ENCODE measurements at places on chromosomes 2 and 18.

DNA sequence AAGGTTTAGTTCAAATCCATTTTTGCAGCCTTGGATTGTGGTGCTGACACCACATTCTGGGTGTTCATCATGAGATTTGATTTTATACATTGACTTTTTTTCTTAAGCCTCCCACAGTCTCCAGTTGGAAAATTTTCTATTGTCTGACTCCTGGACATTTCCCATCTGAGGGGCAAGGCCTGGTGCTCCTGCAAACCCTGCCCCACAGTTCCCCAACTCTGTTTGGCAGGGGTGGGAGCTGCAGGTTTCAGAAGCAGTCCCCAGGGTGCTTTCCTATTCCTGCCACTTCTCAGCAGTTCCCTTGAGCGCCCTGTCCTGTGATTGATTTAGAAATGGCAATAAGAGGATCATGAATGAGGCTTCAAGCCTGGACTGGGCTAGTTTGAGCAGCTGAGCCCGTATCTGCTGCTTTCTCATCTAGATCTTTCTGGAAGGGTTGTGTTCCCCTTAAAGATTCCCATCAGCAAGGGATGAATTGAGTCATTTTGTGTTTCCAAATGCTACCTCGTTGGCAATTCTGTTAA is 77.0 kb downstream of the CIB4 start:
- no peak overlapping the region for H3K4me3 ChIP-seq
- no peaks in the 10 kb centered on the region for H3K36me3 ChIP-seq
- no peaks in the 10 kb centered on the region for H3K4me1 ChIP-seq
- H3K27ac ChIP-seq: no peak overlapping the region
- no peak for DNase-seq
- H3K27me3 ChIP-seq: peaks cover 62% of the 10 kb centered on the region

DNA sequence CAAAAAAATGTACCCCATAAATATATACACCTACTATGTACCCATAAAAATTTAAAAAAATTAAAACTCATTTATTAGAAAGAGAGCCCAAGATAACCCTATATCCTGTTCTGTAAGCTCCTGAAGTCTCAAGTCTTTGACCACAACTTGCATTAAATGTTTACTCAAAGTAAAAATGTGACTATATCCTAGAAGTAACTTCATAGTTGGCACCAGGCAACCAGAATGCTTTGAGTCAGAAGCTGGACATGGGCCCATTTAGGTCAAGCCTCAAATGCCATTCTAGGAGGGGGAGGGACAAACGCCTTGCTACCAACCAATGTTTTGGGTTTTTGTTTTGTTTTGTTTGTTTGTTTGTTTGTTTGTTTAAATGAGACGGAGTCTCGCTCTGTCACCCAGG is 9.3 kb upstream of the TBC1D8 start:
- H3K36me3 ChIP-seq: no peaks in the 10 kb centered on the region
- no peak overlapping the region for H3K27ac ChIP-seq
- no peak for DNase-seq
- no peaks in the 10 kb centered on the region for H3K4me1 ChIP-seq
- no peaks in the 10 kb centered on the region for H3K27me3 ChIP-seq

DNA sequence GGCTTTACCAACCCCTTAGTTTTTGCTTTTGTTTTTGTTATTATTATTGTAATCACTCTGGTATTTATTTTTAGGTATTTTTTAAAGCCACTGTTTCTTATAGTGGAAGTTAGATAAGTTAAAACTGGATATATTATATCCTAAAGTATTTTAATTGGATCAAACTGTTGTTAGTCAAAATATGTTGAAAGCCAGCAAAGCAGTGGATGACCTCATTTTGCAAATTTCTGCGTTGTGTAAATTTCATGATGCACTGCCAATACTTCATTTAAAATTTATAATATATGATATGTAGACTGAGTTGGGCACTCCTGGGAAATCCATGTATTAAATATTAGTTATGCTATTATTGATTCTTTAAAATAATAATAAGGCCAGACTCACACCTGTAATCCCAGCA is 661.7 kb upstream of the NRXN1 start:
- H3K4me1 ChIP-seq: no peaks in the 10 kb centered on the region
- H3K36me3 ChIP-seq: no peaks in the 10 kb centered on the region
- no peak overlapping the region for H3K4me3 ChIP-seq
- DNase-seq: no peak

DNA sequence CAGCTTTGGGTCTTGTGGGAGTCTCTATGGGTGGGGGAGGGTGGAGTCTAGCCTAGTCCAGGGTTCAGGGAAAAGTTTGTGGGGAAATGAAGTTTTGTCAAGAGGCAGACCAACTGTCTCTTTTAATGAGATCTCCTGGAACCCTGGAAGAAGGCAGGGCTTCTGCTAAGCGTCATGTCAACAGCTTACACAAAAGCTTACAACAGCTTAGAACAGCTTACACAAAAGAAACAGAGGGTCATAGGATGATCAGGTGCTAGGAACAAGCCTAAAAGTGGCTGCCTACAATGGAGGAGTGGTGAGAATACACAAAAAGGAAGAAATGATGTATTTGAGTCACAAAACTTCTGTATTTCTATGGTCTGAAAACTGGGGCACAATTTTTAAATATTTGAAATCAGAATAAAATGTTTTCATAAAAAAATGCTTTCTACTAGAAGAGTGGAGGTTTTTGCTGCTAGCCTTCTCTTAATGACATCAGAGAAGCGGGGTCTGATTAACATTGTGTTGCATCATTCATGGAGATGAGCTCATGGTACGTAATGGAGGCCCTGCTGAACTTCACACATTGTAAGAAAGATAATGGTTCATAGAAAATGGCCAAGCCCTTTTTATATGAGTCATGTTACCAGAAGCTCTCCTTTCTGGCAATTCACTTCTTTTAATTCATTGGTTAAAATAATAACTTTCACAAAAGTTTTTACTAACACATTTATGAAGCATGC is 351.0 kb downstream of the PIK3C3 start:
- no peak overlapping the region for H3K4me3 ChIP-seq
- DNase-seq: no peak
- H3K27ac ChIP-seq: no peak overlapping the region
- H3K27me3 ChIP-seq: no peaks in the 10 kb centered on the region
- H3K36me3 ChIP-seq: no peaks in the 10 kb centered on the region
- no peaks in the 10 kb centered on the region for H3K4me1 ChIP-seq

DNA sequence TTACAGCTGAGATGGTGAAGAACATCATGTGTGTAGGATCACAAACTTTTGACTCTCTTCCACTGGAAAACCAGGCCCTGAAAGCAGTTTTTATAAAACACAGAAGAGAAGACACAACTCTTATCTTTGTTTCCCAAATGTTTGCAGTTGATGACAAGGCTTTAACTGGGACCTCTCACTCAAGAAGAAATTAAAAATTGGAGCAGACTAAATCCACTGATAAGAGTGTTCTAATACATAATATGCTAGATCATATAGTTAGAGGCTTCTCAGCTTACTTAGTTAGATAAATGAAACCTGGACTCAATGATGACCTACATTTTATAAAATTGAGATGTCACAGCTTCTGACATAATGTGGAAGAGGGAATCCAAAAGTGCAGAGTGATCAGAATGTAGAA is 158.3 kb upstream of the WDSUB1 start:
- no peaks in the 10 kb centered on the region for H3K27me3 ChIP-seq
- no peak for DNase-seq

GRCh38 chr2:95354469-95354901 is 48.0 kb upstream of the FAHD2A start:
- no peaks in the 10 kb centered on the region for H3K36me3 ChIP-seq
- no peak overlapping the region for H3K27ac ChIP-seq
- H3K4me3 ChIP-seq: no peak overlapping the region
- DNase-seq: no peak
- no peaks in the 10 kb centered on the region for H3K4me1 ChIP-seq
- H3K27me3 ChIP-seq: no peaks in the 10 kb centered on the region

DNA sequence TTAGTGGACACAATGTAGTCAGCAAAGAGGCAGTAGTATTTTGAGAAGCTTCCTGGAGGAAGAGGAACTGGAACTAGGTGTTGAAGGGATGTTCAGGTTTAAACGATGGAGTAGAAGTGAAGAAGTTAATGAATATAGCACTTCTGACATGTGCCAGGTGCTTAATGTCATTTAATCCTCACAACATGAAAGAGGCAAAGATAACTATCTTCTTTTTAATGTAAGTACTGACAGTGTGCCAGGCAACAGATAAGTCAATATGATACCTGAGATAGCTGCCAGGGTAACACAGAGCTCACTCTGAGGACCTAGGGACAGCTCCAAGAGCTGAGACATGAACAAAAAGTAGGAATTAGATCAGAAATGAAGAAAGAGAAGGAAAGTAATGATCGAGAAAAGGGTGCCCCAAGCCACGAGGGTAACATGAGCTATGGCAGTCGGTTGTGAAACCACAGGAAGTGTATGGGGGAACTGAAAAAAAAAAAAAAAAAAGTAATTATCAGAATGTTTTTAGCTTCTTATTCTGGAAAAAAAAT is 140.7 kb downstream of the RNF144A start:
- peak; percentile 25 for DNase-seq
- H3K27ac ChIP-seq: no peak overlapping the region
- no peak overlapping the region for H3K4me3 ChIP-seq

DNA sequence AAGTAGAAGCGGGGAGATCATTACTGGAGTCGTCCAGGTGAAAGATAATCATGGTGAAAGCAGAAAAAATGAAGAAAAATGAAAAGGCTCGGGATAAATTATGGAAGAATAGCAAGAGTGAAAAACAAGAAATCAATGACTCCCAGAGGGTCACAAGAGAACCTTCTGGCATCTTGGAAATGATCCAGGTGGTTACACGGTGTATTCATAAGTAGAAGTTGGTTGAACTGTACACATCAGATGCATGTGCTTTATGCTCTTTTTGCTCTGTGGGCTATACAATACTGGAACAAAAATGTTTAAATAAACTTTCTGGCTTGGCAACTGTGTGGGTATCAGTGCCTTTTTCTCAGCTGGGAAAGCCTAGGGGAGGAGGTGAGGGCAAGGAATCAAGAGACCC is 348.9 kb downstream of the RND3 start:
- H3K36me3 ChIP-seq: no peaks in the 10 kb centered on the region
- H3K27me3 ChIP-seq: no peaks in the 10 kb centered on the region
- no peak overlapping the region for H3K4me3 ChIP-seq
- no peaks in the 10 kb centered on the region for H3K4me1 ChIP-seq
- DNase-seq: no peak
- no peak overlapping the region for H3K27ac ChIP-seq

All from common myeloid progenitor, CD34-positive (primary cell).